Fibroblast of skin of right biceps (primary cell): ENCODE measurements at places on chromosomes 7 and 10.

DNA sequence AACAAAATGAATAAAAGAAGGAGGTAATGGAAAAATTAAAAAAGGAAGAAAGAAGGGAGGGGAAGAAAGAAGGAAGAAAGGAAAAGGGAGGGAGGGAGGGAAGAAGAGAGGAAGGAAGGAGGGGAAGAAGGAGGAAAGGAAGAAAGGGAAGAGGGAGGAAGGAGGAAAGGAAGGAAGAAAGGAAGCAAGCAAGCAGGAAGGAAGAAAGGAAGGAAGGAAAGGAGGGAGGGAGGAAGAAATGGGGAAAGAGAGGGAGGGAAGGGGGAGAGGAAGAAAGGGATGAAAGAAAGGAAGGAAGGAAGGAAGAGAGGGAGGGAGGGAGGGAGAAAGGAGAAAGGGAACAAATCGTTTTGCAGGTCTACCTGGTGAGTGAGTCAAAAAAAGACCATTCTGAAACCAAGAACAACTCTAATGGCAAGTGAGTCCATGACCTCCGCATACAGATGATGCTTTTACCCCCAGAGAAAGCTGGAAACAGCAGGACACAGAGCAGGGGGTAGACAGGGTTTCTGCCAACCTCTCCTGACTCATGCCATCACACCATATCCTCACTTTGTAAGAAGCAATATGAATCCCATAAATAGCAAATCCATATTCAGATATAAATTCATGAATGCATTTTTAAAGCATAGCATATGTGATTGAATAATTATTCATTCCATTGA is 1112.9 kb upstream of the AUTS2 start:
- DNase-seq: peak; percentile 32

GRCh38 chr10:119020627-119020946 is 8.9 kb upstream of the NANOS1 start:
- DNase-seq: no peak

DNA sequence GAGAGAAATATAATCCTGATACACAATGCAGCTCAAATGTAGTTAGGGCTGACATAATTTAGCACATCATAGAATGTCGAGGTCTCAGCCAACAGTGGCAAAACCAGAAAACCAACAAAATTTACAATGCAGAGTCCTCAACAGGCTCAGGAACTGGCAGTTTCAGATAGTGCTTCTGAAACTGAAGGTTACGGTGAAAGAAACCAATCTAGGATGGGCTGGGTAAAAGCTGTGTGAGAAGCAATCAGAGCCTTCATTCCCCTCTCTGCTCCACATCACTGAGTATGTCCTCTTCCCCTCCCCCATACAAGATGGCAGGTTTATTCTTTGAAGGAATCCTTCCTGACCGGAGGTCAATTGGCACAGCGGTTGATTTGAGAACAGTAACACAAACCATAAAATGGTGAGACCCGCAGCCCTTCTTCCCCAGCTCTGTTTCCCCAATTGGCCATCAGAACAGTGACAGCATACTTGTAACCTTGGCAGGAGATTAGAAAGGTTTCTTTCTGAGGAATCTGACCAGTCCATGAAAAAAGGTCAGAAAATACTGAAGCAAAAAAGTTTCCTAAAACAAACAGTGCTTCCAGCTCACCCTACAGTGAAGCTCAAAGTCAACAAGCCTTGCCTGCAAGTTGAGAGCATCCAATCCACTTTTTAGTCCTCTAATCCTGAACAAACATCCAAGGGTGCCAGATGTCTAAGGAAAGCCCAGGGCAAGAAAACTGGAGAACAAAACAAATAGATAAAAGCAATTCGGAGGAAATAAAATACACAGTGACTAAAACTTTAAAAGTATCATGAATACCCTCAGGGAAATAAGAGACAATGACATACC is 53.9 kb upstream of the IL6 start:
- DNase-seq: no peak

- no peak for DNase-seq
These were observed 24.2 kb upstream of the MGMT start for GRCh38 chr10:129442866-129443265.

- no peak for DNase-seq
These were observed 47.7 kb downstream of the NPVF start for GRCh38 chr7:25180592-25180923.

GRCh38 chr7:98922392-98923187 is 44.3 kb downstream of the TRRAP start:
- peak; percentile 59 for DNase-seq

DNA sequence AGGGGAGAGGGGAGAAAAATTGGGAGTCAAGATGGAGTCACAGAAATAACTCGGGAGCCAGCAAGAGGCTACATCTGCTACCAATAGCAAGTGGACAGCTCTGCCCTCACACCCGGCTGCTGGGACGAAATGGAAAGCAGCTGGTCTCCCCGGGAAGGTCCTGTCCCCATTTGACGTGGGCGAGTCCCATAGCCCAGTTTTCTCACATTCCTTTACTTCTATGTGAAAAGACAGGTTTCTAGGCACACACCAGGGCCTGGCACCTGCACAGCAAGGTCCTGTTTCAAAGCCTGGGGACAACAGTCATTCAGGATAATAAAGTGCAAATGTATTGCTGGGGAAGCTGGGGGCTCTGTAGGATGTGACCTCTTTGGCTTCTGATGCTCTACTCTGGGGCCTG is 162.6 kb downstream of the OAT start:
- no peak for DNase-seq

- DNase-seq: no peak
These were observed 31.6 kb upstream of the AKR1C1 start for GRCh38 chr10:4931587-4931986.

DNA sequence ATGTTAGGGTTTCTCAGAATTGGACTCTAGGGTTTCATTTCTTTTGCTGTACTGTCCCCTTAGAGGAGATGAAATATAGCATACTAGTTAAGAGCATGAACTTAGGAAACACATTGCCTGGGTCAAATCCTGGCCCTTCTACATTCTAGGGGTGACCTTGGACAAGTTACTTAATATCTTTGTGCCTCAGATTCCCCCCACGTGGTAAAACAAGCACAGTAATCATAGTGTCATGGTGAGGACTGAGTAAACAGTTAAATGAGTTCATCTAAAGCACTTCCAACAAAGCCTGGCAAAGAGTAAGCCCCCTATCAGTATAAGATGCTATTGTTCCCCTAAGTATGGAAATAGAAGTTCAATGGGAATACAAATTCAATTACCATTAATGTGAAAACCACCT is 5.1 kb downstream of the DPY19L1 start:
- no peak for DNase-seq

DNA sequence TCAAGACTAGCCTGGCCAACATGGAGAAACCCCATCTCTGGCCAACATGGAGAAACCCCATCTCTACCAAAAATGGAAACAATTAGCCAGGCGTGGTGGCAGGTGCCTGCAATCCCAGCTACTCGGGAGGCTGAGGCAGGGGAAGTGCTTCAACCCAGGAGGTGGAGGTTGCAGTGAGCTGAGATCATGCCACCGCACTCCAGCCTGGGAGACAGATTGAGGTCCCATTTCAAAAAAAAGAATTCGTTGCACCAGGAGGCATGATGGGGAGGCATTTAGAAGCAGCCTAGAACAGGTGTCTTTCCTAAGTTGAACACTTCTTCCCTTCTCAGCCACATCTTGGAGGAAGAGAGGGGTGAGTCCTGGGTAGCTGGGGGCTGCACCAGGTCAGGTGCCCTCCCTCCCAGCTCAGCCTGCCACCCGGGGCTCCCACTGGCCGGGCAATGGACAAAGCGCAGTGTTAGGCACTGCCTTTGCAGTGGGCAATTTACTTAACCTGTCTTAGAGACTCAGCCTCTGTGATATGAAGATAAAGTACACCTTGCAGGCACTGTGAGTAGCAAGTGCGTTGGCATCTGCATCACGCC is 726.8 kb downstream of the PARD3 start:
- no peak for DNase-seq

DNA sequence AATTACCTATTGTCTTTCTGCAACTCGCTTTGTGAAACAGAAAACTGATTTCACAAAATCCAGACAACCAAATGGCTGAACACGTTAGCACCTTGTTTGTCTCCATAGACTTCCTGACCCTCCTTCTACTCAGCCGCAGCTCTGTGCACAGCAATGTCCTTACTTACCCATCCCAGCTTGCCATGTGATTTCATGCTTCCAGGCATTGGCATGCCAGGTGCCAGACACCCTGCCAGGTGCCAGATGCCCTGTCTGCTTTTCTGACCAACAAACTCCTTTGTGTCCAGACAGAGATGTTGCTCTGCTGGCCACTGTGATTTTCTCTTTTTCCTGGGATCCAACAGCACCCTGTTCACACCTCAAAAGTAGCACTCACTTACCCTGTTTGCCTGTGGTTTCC is 16.1 kb upstream of the FAM170B start:
- no peak for DNase-seq

- DNase-seq: no peak
These were observed 39.5 kb downstream of the LBX1 start for GRCh38 chr10:101189461-101190401.

- peak; percentile 62 for DNase-seq
These were observed 54.0 kb downstream of the CH25H start for GRCh38 chr10:89153116-89153515.

GRCh38 chr7:138854115-138854645 is 56.2 kb upstream of the ATP6V0A4 start:
- no peak for DNase-seq

DNA sequence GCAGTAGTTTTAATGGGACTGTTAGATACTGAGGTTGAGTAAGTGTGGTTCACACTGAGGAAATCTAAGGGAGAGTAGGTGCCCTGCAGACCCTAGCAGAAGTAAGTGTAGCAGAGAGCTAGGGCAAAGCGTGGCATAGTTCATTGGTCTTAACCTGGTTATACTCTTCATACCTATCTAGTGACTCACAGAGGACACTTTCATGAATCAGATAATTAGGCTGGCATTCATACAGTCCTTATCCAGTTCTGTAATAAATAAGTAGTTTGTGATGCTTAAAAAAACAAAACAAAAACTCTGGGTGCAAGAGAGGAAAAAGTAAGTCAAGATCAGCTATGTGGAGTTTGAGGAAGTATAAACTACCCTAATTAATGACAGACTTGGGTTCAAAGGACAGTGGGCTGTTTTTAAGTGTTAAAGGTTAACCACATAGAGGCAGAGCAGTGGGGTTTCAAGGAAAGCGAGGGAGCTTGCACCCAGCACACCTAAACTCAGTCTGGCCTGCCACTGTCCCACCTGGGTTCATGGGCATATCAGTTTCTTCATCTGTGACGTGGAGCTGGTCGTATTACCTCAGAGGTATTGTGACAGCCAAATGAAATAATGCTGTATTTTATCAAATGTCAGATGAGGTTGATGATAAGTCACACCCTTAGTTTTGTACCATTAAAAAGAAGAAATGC is 27.1 kb downstream of the LMTK2 start:
- DNase-seq: peak; percentile 40

DNA sequence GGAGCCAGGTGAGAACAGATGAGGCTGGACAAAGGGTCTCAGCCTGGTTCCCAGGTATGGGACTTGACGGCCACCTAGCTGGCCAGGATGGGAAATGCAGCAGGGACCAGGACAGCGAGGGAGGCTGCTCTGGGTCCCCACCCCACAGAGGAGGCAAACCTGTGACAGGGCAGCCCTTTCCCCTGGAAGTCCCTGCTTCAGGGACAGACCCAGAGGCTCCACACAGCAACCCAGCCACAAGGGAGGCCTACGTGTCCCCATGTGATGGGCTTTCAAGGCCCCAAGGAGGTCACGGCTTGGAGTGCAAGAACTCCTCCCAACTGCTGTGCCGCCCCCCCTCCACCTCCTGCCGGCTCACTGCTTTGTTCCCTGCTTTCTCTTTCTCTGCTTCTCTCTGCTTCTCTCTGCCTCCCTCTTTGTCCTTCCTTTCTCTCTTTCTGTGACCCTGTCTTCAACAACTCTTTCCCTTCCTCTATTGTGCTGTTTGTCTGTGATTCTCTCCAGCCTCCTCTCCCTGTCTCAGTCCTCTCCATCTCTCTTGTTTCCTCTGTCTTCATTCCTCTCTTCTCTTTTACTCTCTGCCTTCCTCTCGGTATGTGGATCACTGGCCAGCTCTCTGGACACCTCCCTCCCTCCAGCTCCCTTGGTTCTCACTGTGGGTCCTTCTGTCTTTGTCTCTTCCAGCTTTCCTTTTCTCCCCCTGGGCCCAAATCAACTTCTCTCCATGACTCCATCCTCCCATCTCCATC is 9.6 kb upstream of the EIF5AL1 start:
- DNase-seq: no peak

- DNase-seq: no peak
These were observed 298.9 kb upstream of the HPS1 start for GRCh38 chr10:98745645-98746044.

- DNase-seq: peak; percentile 7
These were observed 945 bp downstream of the ADD3 start for GRCh38 chr10:110008518-110009339.

DNA sequence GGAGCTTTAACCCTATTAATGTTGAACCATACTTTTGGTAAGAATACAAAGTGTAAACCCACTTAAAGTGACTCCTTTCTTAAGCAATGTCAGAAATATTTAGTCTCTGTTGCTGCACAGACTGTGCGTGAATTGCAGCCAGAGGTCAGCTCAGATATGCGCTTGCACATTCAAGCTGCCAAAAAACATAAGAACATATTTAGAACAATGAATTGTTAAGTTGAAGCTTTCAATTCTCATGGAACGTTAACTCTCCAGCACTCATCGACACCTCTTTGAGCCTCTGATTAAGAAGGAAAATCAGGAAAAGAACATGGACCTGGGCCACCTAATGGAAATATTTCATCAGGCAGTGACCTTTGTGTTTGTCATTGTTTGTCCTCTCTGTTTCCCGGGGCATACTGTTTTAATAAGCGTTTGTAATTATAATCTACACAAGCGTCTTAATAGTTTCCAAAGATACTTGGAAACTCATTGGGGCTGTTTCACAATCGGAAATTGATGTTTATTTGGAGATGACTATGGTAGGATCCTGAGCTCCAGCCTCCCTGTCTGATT is 193.0 kb upstream of the CELF2 start:
- DNase-seq: peak; percentile 85

- DNase-seq: no peak
These were observed 87.8 kb downstream of the ADCY1 start for GRCh38 chr7:45662018-45662417.

GRCh38 chr7:23383225-23383624 is 84.1 kb downstream of the MALSU1 start:
- DNase-seq: peak; percentile 66

DNA sequence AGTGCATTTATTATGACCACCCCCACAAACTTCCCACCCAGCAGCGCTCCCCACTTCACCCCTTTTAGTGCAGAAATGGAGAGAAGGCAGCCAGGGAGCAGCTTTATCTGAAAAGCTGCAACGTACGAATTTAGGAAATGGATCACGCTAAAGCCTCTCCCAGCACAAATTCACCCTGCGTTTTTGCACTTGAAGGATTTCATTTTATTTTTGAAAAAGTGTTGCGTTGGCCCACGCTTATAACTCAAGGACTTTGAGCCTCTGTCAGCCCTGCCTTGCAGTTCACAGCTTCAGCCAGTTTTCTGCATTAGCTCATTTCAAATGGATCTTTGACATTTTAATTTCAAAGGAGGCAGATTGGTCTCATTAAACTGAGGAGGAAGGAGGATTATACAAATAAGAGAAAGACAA is 556.1 kb downstream of the KCNMA1 start:
- no peak for DNase-seq

- no peak for DNase-seq
These were observed 48.3 kb upstream of the STEAP1B start for GRCh38 chr7:22548313-22548712.

GRCh38 chr7:45268013-45268412 is 110.4 kb downstream of the RAMP3 start:
- no peak for DNase-seq

- DNase-seq: no peak
These were observed 99.1 kb upstream of the PDGFA start for GRCh38 chr7:618539-619367.

GRCh38 chr7:34332006-34332405 is 326.0 kb upstream of the NPSR1 start:
- DNase-seq: no peak

- DNase-seq: no peak
These were observed 108.2 kb upstream of the MKLN1 start for GRCh38 chr7:131219312-131220041.
